ENCODE measurements at places on chromosomes 7 and 10.
A peak's percentile ranks its signal among the peaks of the same experiment; 100 is the strongest.

- no peak for DNase-seq
These were observed 5.4 kb downstream of the TRDMT1 start for GRCh38 chr10:17196045-17196444.

DNA sequence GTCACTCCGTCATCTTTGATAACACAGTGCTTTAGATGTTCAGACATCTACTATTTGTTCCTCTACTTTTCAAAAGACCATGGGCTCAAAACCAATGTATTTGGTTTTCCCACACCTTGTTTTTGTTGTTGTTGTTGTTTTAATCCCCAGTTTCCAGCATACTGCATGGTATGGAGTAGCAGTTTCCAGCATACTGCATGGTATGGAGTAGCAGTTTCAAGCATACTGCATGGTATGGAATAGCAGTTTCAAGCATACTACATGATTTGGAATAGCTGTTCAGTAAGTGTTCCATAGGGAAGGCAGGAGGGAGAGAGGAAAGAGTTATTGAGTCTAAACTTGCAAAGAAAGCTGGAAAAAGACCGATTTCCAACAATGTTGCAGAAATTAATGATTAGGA lies 314.3 kb upstream of the PRKCQ start:
- DNase-seq = no peak

- DNase-seq = peak; percentile 2
These were observed 24.0 kb downstream of the HYCC1 start for GRCh38 chr7:22989643-22990587.

GRCh38 chr10:126058104-126058503 lies 161.7 kb downstream of the FANK1 start:
- no peak for DNase-seq

DNA sequence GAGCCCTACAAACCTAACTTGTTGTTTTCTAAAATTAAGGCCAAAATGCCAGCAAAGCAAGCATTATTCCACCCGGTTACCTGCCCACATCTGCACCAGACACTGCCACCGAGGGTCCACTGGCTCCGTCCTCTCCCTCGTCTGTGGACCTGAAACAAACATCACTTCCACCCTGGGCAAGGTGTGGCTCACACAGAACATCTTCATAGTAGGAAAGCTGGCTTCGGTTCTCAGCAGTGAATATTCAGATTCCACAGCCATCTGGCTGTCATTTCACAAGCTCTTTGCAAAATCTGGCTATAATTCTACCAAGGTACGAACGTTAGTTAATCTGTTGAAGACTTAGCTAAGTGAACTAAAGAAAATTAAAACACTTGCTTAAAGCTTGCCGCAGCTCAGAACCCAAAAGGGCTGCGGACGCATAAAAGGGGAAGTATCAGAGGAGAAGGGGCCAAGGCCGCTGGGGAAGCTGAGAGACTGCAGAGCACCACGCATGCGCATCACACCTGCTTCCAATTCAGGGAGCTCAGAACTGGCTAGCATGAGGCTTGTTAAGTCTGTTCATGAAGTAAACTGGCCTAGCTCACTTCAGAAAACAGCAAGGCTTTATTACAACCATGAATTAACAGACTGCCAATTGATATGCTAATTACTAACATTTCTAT lies 46.1 kb downstream of the PTPRN2 start:
- DNase-seq = peak; percentile 85

- DNase-seq = no peak
These were observed 81.2 kb upstream of the SORCS3 start for GRCh38 chr10:104559935-104560334.

- no peak for DNase-seq
These were observed 23.8 kb downstream of the MAPK8 start for GRCh38 chr10:48330269-48330668.

GRCh38 chr7:119733127-119733879 lies 539.7 kb upstream of the KCND2 start:
- DNase-seq = no peak

DNA sequence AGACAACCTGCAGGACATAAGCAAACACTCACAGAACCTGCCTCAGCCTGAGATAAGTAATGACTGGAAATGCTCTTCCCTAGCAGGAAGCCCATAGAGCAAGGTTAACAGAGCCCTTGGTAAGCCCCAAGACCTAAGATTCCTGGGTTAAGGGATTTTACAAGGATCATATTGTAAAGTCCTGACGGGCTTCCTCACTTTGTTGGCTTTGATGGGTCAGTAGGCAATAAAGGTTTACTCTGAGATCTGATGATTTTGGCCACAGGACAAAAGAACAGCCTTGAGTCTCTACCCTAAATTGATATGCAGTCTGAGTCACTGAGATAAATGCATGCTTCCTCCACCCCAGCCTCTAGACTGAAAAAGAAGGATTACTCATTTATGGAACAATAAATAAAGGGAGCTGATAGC lies 270.8 kb downstream of the HTR7 start:
- no peak for DNase-seq

DNA sequence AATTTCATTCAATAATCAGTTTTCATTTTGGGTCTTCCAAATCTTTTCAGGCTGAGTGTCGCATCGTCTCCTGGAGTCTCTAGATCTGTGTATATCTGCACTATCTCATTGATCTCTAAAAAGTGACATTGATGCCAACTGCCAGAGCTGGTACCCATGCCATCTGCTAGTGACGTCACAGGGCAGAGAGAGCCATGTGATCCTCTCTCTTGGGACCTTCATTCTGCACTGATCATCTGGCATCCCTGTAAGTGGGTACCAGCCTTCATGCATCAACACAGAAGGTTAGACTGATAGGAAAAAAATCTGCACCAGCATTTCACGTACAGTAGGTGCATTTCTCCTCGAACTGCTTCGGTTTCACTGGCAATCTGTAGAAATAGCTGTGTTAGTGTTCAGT lies at the start of gene NEUROD6:
Gene NEUROD6, minus strand, starts transcription at position 124 of the 400 bp plus-strand sequence. CDS start 1,458 bp downstream, outside the sequence.
- no peak for DNase-seq

GRCh38 chr7:128102490-128103291 lies 71.5 kb upstream of the LRRC4 start:
- DNase-seq = no peak

GRCh38 chr7:21656081-21656480 lies 113.2 kb downstream of the DNAH11 start:
- no peak for DNase-seq

DNA sequence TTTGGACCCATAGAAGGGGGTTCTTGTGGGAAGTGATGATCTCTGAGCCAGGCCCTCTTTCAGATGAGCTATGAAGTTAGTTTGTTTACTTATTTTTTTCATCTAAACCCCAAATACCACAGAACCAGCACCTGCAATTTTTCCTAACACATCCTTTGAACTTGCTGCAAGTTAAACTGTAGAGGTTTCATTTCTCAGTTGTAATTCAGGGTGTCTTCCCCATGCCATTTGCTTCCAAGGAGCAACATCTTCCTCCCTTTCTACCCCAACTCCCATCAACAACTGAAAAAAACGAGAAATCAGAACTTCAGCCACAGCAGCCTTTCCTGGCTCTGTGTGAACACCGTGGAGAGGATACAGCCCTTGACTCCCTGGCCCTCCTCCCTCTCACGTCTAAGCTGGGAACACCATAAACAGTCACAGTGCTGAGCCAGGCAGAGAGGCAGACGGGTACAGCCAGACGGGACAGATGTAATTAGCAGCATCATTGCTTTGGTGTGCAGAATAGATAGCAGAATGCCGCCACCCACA lies 63.6 kb downstream of the RGS10 start:
- no peak for DNase-seq

DNA sequence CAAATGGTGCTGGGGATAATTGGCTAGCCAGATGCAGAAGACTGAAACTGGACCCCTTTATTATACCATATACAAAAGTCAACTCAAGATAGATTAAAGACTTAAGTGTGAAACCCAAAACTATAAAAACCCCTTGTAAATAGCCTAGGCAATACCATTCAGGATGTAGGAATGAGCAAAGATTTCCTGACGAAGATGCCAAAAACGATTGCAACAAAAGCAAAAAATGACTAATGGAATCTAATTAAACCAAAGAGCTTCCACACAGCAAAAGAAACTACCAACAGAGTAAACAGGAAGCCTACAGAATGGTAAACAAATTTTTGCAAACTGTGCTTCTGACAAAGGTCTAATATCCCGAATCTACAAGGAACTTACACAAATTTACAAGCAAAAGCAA lies 30.9 kb upstream of the PLXDC2 start:
- no peak for DNase-seq

DNA sequence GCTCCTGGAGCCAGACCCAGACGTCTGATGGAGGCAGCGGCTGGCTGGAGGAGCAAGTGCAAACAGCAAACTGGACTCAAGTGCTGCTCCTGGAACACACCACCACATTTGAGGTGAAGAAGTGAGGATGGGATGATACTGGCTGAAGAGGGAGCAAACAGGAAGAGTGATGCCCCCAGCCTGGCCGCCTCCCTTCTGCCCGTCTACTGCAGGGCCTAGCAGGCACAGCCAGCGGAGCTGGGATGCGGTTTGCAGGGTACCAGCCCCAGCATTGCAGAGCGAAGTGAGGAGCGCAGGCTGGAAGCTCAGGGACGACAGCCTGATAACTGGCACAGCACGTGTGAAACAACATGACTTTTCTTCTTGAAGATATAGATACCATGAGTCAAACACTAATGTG lies 111.8 kb upstream of the ZNF32 start:
- no peak for DNase-seq

DNA sequence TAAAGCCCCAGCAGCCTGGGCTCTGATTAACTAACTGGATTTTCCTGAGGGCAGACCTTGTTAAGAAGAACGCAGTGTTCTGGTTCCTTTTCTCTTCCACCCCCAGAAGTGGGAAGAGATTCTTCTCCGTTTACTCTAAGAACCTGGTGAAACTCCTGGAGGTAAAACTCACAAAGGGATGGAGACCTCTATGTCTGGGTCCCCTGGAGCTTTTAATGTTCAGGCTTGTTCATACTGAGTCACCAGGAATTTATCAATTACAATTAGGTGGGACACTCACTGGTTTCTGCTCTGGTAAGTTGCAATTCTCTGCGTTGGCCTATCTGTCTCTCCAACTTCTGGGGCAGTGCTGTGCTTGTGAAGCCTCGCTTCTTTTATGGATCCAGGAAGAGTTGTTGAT lies 73.3 kb upstream of the CACNB2 start:
- DNase-seq = no peak

DNA sequence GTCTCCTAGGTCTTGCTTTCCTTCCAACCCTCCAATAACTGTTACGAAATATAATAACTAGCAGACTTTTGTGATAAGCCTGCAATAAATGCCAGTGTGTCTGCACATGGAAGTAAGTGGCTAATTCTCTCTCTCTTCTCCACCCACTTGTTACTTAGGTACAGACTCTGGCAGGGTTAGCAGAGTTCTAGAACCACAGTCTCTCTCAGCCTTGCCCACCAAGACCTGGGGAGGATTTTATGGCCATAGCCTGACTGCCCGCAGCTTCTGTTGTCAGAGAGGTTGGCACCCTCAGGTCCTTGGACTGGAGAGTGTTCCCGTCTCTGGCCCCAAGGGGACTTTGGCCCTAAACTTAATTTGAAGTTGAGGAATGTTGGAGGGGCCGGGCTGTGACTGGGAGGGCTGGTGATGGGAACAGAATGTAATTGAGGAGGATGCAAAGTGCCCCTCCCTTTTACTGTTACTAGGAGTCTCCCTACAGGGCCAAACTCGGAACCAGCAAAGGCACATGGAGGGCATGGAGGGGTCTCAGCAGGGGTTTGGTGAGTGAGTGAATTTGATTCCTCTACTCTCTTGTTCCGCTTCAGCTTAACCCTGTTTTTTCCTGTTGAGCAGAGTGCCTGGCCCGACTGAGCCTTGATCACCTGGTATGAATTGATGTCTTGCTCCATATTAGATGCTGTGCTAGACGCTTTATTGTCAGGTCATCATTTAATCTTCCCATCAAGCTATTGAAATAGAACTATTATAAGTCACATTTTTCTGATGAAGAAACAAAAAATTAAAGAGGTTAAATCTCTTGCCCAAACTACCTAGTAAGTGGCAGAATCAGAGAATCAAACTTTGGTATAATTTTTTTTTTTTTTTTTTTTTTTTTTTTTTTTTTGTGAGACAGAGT lies 37.0 kb upstream of the LCOR start:
- DNase-seq = no peak

GRCh38 chr10:209357-209756 lies 74.1 kb downstream of the ZMYND11 start:
- DNase-seq = no peak

GRCh38 chr10:28505359-28505959 lies 27.5 kb upstream of the WAC start:
- no peak for DNase-seq

DNA sequence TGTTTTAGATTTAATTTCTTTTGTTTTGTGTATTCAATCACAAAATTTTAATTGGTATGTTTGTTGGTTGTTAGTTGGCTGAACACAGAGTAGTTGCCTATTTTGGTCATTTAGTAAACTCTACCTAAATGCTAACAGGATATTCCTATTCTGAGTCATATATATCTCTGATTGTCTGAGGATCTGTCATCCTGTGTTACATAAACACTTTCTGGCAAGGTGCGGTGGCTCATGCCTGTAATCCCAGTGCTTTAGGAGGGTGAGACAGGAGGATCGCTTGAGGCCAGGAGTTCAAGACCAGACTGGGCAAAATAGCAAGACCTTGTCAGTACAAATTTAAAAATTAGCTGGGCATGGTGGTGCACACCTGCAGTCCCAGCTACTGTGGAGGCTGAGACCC lies 178.6 kb downstream of the PLCE1 start:
- DNase-seq = no peak

GRCh38 chr10:31928549-31929260 lies at the start of gene ARHGAP12:
ARHGAP12 (minus strand) TSS chr10:31928831; CDS start chr10:31908855, 19,976 bp downstream.
- DNase-seq = peak; percentile 78

DNA sequence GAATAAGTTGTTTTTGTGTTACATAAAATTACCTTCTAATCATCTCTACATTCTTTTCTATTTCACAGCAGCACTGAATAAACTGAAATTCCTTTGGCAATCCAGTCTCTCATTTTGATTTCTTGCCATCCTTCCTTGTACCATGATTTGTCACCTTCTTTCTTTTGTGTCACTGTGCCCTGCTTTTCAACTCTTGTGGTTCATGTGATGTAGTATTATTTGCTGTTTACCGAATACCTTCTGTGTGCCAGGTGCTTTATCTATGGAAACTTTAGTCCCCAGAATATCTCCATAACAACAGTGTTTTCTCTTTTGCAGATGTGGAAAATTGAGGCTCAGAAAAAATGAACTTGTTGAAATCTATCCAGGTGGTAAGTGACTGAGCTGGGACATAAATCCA lies 220.3 kb downstream of the STK31 start:
- no peak for DNase-seq

GRCh38 chr7:55554038-55554437 lies 18.3 kb downstream of the VOPP1 start:
- no peak for DNase-seq

GRCh38 chr7:90303241-90303640 lies 17.9 kb downstream of the FAM237B start:
- DNase-seq = no peak

GRCh38 chr7:55965805-55966421 lies 1.5 kb downstream of the NIPSNAP2 start:
- no peak for DNase-seq

GRCh38 chr7:149355390-149356048 lies 93.5 kb downstream of the ZNF783 start:
- DNase-seq = no peak

DNA sequence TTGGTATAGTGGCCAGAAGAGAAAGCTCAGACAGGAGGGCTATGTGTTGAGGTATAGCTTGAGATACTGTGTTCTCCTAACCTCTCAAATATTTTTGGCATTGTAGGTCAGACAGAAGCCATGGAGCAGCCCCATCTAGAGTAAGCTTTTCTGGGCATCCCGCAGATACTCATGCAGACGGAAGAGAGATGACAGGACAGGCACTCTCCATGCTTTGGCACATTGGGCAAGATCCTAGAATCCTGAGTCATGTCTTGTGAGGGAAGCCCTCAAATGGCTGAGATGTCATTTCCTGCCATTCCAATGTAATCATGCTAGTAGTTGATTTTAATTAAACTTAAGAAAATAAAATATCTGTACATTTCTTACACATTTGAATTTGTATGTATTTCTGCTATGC lies 16.8 kb upstream of the KIF20B start:
- DNase-seq = no peak
